Activated T-cell treated with anti-CD3 and anti-CD28 coated beads for 4 hours (primary cell): ENCODE measurements at places on chromosomes 3 and 15.

DNA sequence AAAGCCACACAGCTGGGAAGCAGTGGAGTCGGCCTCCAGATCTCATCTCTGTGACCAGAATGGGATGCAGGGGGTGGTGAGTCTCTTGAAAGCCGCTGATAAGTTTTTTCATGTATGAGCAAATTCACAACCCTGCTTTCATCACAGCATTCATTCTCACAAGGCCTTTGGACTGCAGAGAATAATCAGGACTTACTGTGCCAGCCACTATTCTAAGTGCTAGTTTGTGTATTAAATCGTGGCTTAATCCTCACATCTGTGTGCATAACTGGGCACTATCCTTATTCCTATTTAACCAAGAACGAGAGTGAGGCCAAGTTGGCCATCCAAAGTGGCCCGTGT lies 64.2 kb upstream of the POLG start:
- no peak for DNase-seq

DNA sequence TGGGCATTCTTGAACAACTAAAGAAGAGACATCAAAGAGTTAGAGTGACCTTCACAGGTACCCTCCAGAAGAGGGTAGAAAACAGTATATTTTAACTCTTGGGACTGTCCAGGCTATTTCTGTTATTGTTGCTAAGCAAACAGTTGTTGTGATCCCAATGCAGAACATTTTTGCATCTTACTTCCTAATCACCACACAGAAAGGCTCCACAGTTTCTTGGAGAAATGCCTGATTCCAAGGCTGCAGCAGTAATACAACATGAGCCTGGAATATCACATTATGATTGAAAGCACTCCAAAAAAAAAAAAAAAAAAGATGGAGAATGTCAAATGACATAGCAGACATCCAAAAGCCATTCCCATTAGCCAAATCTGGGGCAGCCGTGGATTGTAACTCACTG lies 195.6 kb downstream of the CTNNB1 start:
- no peak for DNase-seq

DNA sequence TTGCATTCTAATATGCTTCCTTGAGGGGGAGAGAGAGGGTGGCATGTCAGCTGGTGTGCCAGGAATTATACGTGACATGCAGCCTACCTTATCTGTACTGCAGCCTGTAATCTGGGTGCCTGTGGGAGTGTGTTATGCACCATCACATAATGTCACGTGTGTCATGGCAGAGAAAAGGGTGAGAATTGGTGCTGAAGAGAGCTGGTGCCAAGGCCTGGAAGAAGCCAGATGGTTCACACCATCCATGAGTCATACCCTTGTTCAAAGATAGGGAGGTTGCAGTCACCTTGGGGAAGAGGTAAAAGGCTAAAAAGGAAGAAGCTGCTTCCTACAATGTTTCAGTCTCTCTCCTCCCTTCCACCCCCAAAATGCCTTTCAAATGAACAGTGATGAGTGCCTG lies 5.3 kb downstream of the BRPF1 start:
- DNase-seq = no peak

DNA sequence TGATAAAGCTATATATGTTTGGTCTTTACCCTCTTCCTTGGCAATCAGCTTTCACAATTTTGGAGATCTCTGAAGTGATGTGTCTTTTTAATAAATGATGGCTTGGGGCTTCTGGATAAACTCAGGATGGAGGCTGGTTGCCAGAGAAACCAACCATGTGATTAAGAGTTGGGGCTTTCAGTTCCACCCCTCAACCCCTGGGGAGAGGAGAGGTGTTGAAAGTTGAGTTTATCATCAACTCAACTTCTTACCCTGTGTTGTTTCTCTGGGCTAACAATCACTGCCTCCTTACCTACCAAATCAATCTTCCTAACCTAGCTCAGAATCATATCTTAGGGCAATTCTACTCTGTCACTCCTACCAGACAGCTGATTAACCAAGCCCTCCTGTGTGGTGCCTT lies 735.8 kb downstream of the ZPLD1 start:
- DNase-seq = no peak

DNA sequence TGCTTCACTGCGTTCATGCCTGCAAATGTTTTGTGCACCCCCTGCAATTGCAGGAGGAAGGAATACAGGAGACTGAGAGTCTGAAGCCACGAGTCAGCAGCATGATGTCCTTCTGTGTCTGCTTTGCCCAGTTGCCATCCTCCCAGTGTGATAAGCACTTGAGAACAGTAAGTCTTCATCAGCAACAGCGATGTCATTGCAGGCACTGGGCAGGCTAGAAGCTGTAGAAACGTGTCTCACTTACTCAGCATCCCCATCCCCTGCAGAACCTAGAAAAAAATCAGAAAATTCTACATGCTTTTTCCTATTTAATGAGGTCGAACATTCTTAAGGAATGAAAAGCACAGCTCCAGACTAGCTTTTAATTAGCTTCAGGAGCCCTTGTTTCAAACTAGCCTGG lies 156.5 kb upstream of the LPP start:
- DNase-seq = no peak

- DNase-seq = no peak
These were observed at the start of gene SLC12A8 for GRCh38 chr3:125212509-125213363. Gene SLC12A8 (minus strand): TSS chr3:125212748. CDS start chr3:125211349, 1,399 bp downstream.
